HFFc6 (cell line): ENCODE measurements at places on chromosomes 7 and 10.
A peak's percentile ranks its signal among the peaks of the same experiment; 100 is the strongest.

GRCh38 chr7:128904381-128905197 is 5.9 kb downstream of the KCP start:
- H3K4me1 ChIP-seq: peaks cover 16% of the 10 kb centered on the region
- peaks cover 33% of the 10 kb centered on the region for H3K27me3 ChIP-seq
- no peak overlapping the region for H3K27ac ChIP-seq
- H3K4me3 ChIP-seq: no peak overlapping the region
- no peaks in the 10 kb centered on the region for H3K36me3 ChIP-seq

GRCh38 chr10:49592726-49593563 is 17.2 kb upstream of the SLC18A3 start:
- no peaks in the 10 kb centered on the region for H3K36me3 ChIP-seq
- peaks cover 46% of the 10 kb centered on the region for H3K4me1 ChIP-seq
- H3K27me3 ChIP-seq: peaks cover 3% of the 10 kb centered on the region
- H3K27ac ChIP-seq: no peak overlapping the region

- H3K36me3 ChIP-seq: no peaks in the 10 kb centered on the region
- no peak overlapping the region for H3K4me3 ChIP-seq
- H3K4me1 ChIP-seq: no peaks in the 10 kb centered on the region
- H3K27me3 ChIP-seq: no peaks in the 10 kb centered on the region
- DNase-seq: no peak
These were observed 187.4 kb upstream of the PDE1C start for GRCh38 chr7:32257621-32258020.

- H3K36me3 ChIP-seq: no peaks in the 10 kb centered on the region
- H3K4me1 ChIP-seq: peaks cover 52% of the 10 kb centered on the region
- DNase-seq: peak; percentile 70
- H3K27me3 ChIP-seq: peaks cover 69% of the 10 kb centered on the region
- no peak overlapping the region for H3K27ac ChIP-seq
- H3K4me3 ChIP-seq: peak overlapping the region; percentile 71
These were observed 7.0 kb downstream of the NAT16 start for GRCh38 chr7:101172854-101173751.

GRCh38 chr7:133556553-133556952 is 303.7 kb downstream of the EXOC4 start:
- no peaks in the 10 kb centered on the region for H3K36me3 ChIP-seq
- H3K4me1 ChIP-seq: peaks cover 7% of the 10 kb centered on the region
- no peaks in the 10 kb centered on the region for H3K27me3 ChIP-seq
- H3K4me3 ChIP-seq: no peak overlapping the region
- no peak overlapping the region for H3K27ac ChIP-seq

DNA sequence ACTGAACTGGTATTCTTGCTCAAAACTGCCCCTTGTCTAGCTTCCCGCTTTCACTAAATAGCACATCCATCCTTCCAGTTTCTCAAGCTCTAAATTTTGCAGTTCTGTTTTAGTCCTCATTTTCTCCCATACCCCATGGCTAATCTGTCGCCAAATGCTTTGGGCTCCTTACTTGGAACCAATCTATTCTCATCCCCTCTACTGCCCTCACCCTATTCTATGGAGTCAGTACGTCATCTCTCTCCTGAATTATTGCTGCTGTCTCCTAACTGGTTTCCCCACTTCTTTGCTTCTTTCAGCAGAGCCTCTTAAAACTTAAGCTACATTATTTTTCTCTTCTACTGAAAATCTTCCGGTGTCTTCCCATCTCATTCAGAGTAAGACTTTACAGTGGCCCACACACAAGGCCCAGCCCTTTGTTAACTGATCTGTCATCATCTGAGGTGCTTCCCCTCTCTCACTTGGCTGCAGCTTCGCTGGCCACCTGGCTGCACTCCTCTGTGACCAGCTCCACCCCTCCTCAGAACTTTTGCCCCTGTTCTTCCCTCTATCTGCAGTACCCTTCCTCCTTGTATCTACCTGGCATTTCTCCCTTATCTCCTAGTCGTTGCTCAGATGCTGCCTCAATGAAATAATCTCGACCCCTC is 9.9 kb downstream of the STARD3NL start:
- H3K4me3 ChIP-seq: no peak overlapping the region
- H3K27ac ChIP-seq: peak overlapping the region; percentile 6; the same call in 1 of the 2 replicates
- peaks cover 42% of the 10 kb centered on the region for H3K36me3 ChIP-seq
- no peak for DNase-seq
- peaks cover 57% of the 10 kb centered on the region for H3K4me1 ChIP-seq

DNA sequence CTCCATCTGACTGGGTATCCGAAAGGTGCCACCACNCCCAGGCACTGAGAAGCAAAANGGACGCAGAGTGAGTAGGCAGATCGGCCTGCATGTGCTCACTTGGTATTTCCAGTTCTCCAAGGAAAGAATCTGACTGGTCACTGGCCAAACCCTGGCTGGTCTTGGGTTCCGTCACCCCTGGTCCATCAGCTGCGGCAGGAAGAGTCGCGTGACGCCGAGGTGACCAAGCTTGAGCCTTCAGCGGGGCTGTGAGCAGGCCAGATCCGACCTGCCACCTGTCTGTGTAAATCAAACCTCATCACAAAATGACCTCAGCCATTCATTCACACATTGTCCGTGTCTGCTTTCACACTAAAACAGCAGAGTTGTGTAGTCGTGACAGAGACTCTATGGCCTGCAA is 28.8 kb upstream of the CHST15 start:
- H3K4me1 ChIP-seq: 0 out of 2 replicates have a peak, but pooled peaks cover 15% of the 10 kb centered on the region
- no peak for DNase-seq
- H3K27me3 ChIP-seq: peaks cover 15% of the 10 kb centered on the region; the same call in 1 of the 2 replicates
- no peak overlapping the region for H3K4me3 ChIP-seq
- H3K27ac ChIP-seq: no peak overlapping the region
- no peaks in the 10 kb centered on the region for H3K36me3 ChIP-seq

DNA sequence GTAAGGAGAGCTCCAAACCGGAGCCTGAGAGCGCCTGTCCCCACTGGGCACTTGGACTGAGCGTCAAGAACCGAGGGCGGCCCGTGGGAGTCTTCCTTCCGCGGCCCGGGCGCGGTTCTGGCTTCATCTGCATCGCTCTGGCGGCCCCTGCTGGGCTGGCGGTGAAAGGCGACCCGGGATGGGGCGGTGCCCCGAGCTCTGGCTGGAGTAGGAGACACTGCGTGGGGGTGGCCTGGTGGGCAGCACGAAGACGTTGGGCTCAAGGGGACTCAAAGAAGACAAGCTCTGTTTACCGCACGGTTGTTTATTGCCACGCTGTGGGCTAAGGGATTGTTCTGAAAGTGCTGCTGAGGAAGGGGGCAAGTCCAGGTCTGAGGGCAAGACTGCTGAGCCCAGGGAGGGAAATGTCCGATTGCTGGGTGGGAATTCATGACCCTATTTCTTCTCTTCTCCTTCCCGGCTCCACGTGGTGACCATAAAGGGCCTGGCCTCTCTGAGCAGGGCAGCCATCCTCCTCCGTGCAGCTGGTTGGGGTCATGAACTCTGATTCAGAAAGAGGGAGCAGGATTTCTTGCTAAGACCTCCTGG is 29.8 kb downstream of the PLAU start:
- H3K27me3 ChIP-seq: no peaks in the 10 kb centered on the region; the same call in 1 of the 2 replicates
- H3K4me3 ChIP-seq: peak overlapping the region; percentile 72
- peak overlapping the region; percentile 92 for H3K27ac ChIP-seq
- peak; percentile 42 for DNase-seq

- no peaks in the 10 kb centered on the region for H3K4me1 ChIP-seq
- no peak for DNase-seq
- H3K36me3 ChIP-seq: no peaks in the 10 kb centered on the region
- peaks cover 12% of the 10 kb centered on the region for H3K27me3 ChIP-seq
These were observed 34.1 kb upstream of the RET start for GRCh38 chr10:43042503-43043341.

- no peak overlapping the region for H3K27ac ChIP-seq
- H3K4me1 ChIP-seq: no peaks in the 10 kb centered on the region
- H3K27me3 ChIP-seq: peaks cover 4% of the 10 kb centered on the region
- H3K4me3 ChIP-seq: no peak overlapping the region
- no peaks in the 10 kb centered on the region for H3K36me3 ChIP-seq
These were observed 32.2 kb downstream of the IQUB start for GRCh38 chr7:123502201-123502600.

- H3K4me3 ChIP-seq: no peak overlapping the region
- peak; percentile 36 for DNase-seq
- H3K27me3 ChIP-seq: peaks cover 6% of the 10 kb centered on the region
- no peak overlapping the region for H3K27ac ChIP-seq
These were observed 342.1 kb downstream of the BMPER start for GRCh38 chr7:34247468-34247867.

DNA sequence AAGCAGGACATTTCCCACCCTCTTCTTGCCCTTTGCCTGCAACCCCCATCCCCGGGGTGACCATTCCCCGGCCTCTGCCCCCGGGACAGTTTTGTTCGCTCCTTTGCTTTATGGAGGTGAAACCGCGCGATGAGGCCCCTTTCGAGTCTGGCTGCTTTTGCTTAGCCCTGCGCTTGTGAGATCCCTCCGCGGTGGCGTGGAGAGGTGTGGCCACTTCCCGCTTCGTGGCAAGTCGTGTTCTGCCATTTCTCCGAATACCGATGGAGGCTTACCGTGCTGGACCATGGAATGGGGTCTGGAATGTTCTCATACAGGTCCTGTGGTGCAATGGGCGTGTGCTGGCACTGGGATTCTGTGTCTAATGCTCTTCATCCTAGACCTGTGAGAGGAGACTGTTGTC is 106.7 kb downstream of the LHPP start:
- H3K4me1 ChIP-seq: no peaks in the 10 kb centered on the region
- no peak overlapping the region for H3K4me3 ChIP-seq
- DNase-seq: no peak
- peaks cover 37% of the 10 kb centered on the region for H3K27me3 ChIP-seq
- H3K36me3 ChIP-seq: no peaks in the 10 kb centered on the region
- H3K27ac ChIP-seq: no peak overlapping the region

DNA sequence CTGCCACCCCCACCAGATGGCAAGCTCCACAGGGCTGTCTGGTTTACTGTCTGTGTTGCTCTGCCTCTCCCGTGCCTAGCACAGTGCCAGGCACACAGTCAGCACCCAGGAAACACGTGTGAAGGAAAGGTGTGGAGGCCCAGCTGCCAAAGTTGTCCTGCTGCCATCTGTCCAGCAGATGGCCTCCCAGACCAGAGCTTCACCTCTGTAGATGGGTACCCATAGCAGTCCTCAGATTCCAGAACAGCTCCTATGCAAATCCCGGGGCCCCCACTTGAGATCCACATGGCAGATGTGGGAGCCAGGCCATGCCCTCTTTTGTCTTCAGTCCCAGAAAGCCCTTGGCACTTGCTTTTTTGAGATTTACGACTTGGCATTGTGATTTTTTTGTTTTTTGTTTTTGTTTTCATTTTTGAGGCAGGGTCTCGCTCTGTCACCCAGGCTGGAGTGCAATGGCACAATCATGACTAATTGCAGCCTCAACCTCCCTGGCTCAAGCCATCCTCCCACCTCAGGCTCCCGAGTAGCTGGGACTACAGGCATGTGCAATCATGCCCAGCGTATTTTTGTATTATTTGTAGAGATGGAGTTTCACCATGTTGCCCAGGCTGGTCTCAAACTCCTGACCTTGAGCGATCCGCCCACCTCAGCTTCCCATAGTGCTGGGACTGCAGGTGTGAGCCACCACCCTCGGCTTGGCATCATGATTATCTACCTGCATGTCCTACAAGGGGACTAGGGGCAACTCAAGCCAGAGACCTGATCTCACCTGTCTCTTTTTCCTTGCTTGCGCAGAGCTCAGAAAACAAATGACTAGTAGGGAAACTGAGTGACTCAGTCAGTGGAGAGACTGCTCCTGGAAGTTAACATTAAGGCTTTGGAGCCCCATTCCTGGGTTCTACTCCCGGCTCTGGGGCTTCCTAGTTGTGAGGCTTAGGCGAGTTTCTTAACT is 16.9 kb upstream of the PALD1 start:
- peaks cover 46% of the 10 kb centered on the region for H3K27me3 ChIP-seq
- H3K4me3 ChIP-seq: no peak overlapping the region
- H3K27ac ChIP-seq: no peak overlapping the region
- H3K4me1 ChIP-seq: no peaks in the 10 kb centered on the region

DNA sequence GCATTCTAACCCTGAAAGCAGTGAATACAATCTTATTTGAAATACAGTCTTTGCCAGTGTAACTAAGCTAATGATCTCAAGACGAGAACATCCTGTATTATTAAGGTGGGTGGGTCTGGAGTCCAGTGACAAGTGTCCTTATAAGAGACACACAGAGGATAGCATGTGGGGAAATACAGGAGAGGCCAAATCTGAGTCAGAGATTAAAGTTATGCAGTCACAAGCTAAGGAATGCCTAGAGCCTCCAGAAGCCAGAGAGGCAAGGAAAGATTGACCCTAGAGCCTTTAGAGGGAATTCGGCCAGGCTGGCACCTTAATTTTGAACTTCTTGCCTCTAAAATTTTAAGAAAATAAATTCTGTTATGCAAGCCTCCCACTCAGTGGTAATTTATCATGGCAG is 87.5 kb upstream of the HGF start:
- no peak for DNase-seq
- no peak overlapping the region for H3K27ac ChIP-seq
- H3K4me3 ChIP-seq: no peak overlapping the region

- no peaks in the 10 kb centered on the region for H3K27me3 ChIP-seq
- no peak overlapping the region for H3K4me3 ChIP-seq
- H3K4me1 ChIP-seq: peaks cover 44% of the 10 kb centered on the region
- peak; percentile 59 for DNase-seq
- peaks cover 5% of the 10 kb centered on the region; the same call in 1 of the 2 replicates for H3K36me3 ChIP-seq
These were observed 451.4 kb downstream of the SUGCT start for GRCh38 chr7:40586197-40586596.

DNA sequence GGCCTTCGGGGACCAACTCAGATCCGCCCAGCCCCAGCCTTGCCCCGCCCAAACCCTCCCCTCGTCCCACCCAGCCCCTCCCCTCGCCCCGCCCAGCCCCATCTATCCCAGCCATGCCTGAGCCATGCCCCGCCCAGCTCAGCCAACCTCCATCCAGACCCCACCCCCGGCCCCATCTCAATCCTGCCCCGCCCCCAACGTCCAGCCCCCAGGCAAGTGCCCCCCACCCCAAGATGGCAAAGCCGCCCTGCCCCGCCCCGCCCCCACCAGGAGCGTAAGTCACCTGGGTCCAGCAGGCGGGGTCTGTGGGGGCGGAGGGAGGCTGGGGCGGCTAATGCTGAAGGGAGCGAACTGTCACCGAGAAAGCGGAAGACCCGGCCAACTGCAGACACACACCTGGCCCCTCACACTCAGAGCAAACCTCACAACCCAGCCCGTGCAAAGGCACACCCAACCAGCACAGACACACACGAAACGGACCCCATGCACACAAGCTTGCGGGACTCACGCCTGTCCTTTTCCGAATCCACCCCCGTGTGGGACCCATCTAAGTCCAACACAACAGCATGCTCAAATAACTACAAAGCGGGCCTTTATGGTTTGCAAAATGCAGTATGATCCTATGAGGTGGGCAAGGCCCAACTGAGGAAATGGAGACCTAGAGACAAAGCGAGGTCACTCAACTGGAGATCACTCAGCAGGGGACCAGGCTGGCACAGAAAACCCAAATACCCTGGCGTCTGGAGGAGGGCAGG is 11.5 kb upstream of the OGA start:
- no peak for DNase-seq
- H3K27me3 ChIP-seq: no peaks in the 10 kb centered on the region
- peaks cover 37% of the 10 kb centered on the region for H3K4me1 ChIP-seq
- no peaks in the 10 kb centered on the region for H3K36me3 ChIP-seq
- peak overlapping the region; percentile 82 for H3K4me3 ChIP-seq
- peak overlapping the region; percentile 87 for H3K27ac ChIP-seq

GRCh38 chr10:96541921-96542320 is 28.2 kb upstream of the TLL2 start:
- no peaks in the 10 kb centered on the region for H3K27me3 ChIP-seq
- no peak overlapping the region for H3K4me3 ChIP-seq
- peaks cover 38% of the 10 kb centered on the region for H3K36me3 ChIP-seq
- no peak overlapping the region for H3K27ac ChIP-seq
- no peak for DNase-seq
- peaks cover 10% of the 10 kb centered on the region; the same call in 1 of the 2 replicates for H3K4me1 ChIP-seq

- peaks cover 13% of the 10 kb centered on the region for H3K36me3 ChIP-seq
- H3K27me3 ChIP-seq: peaks cover 2% of the 10 kb centered on the region
- H3K4me3 ChIP-seq: no peak overlapping the region
- peak overlapping the region; percentile 98 for H3K27ac ChIP-seq
- no peak for DNase-seq
These were observed 1.5 kb downstream of the SUN1 start for GRCh38 chr7:833601-834258.
